ENCODE measurements at places on chromosomes 16 and 17. TPM values are rescaled to one million over a fixed set of nuclear protein-coding genes. Genes with fewer than 3 reads are reported as not detected.

- no peak for DNase-seq
These were observed 85.9 kb upstream of the TBX2 start for GRCh38 chr17:61313461-61314326.

GRCh38 chr17:73067075-73067474 is 25.4 kb downstream of the SLC39A11 start:
- no peak for DNase-seq

DNA sequence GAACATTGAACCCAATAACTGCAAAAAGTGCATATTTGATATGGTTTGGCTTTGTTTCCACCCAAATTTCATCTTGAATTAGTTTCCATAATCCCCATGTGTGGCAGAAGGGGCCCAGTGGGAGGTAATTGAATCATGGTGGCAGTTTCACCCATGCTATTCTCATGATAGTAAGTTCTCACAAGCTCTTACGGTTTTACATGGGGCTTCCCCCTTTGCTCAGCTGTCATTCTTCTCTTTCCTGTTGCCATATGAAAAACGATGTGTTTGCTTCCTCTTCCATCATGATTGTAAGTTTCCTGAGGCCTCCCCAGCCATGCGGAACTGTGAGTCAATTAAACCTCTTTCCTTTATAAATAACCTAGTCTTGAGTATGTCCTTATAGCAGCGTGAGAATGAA is 127.6 kb downstream of the CHD9NB start:
- no peak for DNase-seq

- DNase-seq, result no peak
These were observed 50.6 kb downstream of the PLD6 start for GRCh38 chr17:17155568-17155967.

DNA sequence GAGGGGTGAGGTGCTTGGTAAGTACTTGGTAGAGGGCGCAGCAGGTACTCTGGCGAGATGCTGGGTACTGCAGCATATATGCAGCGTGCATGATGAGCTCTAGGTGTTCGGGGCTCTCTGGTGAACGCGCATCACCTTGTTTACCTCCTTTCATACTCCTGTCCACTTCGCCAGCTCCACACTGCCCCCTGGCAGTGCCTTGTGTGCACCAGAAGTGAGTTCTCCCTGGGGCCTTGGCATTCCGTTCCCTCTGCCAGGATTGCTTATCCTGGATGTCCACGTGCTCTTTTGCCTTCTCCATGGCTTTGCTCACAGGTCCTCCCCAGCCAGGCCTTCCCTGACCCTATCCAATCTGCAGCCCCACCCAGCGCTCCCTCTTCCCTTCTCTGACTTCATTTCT is 154.2 kb downstream of the MRM1 start:
- DNase-seq, result no peak

GRCh38 chr16:89201439-89202377 is 1.4 kb upstream of the SLC22A31 start:
- DNase-seq, result no peak

Gene CMTM2
- total RNA-seq, result not detected

Gene DOC2B
- 2.2 TPM for total RNA-seq

Gene KRT33B
- not detected for total RNA-seq

Gene ZG16
- 2.2 TPM for total RNA-seq

Gene TMEM220
- total RNA-seq, result 20.0 TPM

Gene RUNDC3A
- 17.3 TPM for total RNA-seq

Gene DVL2
- 64.8 TPM for total RNA-seq

Measured in umbilical cord (tissue), 2 donors.